Sigmoid colon (tissue), 7 donors: ENCODE measurements at places on chromosomes 3 and 15. TPM values are rescaled to one million over a fixed set of nuclear protein-coding genes. Genes with fewer than 3 reads are reported as not detected.

- no peak overlapping the region for H3K4me3 ChIP-seq
- no peak for DNase-seq
- H3K4me1 ChIP-seq = peaks cover 9% of the 10 kb centered on the region
- H3K27me3 ChIP-seq = no peaks in the 10 kb centered on the region
- no peaks in the 10 kb centered on the region for H3K36me3 ChIP-seq
Observed at GRCh38 chr15:95709959-95710695, 620.4 kb upstream of the NR2F2 start.

DNA sequence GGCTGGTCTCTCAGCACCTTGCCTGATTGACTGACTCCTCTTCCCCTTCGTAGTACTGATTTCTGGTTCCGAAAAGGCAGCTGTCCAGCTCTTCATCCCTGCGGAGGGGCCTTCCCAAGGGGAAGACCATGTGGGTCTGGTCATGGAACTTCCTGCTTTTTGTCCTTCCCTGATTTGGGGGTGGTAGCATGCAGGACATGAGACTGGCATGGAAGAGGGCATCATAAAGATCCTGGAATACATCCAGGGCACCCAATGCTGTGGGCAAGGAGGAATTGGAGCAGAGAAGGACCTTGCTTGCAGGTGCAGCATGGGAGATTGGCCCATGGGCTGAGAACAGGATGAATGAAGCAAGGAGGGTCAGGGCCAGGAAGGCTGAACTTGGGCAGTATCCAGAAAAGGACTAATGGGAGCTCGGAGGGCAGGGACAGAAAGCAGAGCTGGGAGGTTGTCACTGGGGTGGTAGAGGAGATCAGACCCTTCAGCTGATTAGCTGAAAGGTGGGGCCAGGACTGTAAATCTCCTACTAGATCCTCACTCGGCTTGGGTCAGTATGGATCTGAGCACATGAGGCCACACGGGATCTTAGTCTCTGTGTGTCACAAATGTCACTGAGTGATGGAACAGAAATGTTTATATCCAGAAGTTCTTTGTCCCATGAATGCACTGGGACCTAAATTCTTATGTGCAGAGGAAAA lies 59.5 kb downstream of the AMOTL2 start:
- no peaks in the 10 kb centered on the region for H3K36me3 ChIP-seq
- no peak for DNase-seq
- peaks cover 45% of the 10 kb centered on the region for H3K4me1 ChIP-seq
- H3K27ac ChIP-seq = peak overlapping the region; percentile 84
- H3K27me3 ChIP-seq = no peaks in the 10 kb centered on the region
- no peak overlapping the region for H3K4me3 ChIP-seq

Gene PRR23A
- not detected for total RNA-seq

Gene AMOTL2
- total RNA-seq = 49.0 TPM

Gene CPA3
- 3.0 TPM for total RNA-seq
